ENCODE measurements at places on chromosomes 7 and 10. TPM values are rescaled to one million over a fixed set of nuclear protein-coding genes. Genes with fewer than 3 reads are reported as not detected.

Gene IL15RA
- 2.4 TPM for polyA plus RNA-seq

DNA sequence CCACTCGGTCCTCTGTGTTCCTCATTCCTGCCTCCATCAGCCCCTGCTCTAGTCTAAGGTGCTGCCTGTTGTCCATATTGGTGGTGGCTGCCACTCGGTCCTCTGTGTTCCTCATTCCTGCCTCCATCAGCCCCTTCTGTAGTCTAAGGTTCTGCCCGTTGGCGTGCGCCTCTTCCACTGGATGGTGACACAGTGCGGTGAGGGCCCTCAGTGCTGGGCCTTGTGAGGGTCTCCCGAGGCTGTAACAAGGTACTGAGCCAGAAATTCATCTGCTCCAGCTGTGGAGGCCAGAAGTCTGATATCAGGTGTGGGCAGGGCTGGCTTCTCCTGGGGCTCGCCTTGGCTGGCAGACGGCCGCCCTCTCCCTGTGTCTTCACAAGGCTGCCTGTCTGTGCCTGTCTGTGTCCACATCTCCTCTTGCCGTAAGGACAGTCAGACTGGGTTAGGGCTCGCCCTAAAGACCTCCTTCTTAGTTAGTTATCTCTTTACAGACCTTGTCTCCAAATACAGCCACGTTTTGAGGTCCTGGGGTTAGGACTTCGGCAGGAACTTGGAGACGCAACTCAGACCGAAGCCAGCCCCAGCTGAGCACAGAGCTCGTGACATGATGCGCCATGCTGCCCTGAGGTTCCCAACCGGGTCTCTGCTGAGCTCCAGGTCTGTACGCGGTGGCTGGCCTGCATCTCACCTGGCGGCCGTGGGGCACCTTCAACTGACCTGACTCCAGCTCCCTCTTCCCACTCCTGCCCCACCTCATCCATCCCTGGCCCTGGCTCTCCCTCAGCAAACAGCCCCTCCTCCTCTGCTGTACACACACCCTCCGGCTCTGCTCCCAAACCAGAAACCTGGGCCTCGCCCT, 181.4 kb upstream of the SHH start:
- DNase-seq, result no peak

DNA sequence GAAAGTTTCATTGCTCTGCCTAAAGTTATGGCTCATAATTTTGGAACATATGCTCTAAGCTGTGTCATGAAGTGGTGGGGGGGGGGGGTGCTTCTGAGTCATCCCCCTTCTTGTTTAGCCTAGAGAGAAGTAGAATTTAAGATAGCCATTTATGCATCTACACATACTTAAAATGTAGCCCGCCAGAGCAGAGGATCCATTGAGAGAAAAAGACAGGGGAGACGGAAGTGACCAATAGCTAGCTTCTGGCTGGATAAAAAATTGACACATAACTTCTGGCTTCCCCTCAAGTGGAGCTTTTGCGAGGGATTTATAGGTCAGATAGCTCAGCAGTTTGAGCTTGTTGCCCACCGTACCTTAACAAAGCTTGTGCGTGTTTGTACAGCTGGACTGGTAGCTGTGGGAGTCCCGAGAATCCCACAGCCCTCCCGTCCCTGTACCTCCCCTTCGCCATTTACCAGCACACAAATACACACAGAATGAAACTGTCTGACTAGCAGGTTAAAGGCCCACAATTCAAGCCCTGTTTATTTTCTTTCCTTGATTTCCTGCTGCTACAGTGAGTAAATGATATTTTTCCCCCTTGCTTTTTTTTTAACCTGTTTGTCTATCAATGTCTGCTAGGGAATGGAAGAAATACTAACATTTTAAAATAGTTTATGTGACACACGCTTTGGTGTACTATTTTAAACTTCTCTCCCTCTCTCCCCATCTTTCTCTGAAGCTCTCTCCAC, 232.6 kb upstream of the FERD3L start:
- peak; percentile 38 for DNase-seq

DNA sequence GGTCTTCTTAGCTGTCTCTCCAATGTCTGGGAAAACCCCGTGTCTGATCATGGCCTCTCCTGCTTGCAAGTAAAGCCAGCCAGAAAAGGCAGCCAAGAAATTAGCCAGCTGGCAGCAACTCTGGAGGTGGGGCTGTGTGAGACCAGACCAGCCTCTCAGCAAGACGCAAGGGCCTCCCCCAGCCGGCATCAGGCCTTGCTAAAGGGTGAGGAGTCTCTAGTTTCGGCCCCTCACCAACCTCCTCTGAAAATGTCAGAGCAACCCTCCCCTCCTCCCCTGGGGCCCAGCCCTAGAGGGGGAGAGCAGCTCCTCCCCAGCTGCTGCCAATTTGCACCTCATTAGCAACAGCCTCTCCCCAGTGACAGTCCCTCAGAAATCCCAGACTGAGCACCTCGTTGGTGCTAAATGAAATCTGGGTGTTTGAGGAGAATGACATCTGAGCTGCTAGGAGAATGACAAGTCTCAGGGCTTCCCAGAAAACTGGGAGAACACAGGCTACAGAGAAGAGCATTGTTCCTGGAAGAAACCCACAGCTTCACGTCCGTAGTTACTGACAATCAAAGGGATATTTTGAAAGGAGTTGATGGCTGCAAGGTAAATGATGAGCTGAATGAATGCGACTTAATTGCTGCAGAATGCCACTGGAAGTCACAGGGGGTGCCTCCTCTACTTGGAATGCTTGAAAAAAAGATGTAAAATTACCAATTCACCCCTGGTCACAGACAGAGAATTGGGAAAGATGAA, 25.9 kb downstream of the DGKI start:
- DNase-seq, result no peak

- DNase-seq, result no peak
Measured at GRCh38 chr7:28558236-28558635, 145.9 kb downstream of the CREB5 start.

DNA sequence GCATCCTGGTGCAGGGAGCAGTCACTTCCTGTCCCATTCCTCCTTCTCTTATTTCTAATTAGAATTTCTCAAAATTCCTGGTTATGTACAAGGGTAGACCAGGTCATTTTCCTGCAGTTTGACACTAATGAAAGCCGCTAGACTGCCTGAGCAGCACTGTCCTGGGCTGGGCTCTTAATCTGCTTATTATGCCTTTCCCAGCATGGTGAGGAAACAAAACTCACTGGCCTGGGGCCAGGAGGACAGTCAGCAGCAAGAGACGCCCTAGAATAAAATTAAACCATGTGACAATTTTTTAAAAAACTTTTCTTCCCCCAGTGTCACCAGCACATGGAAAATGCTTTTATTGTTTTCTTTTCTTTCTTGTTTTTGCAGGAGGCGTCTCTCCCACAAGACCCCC, 647.5 kb downstream of the TYW1 start:
- DNase-seq, result no peak

- DNase-seq, result no peak
Measured at GRCh38 chr7:118492466-118492865, 268.0 kb downstream of the ANKRD7 start.

GRCh38 chr7:133646472-133647315, 393.8 kb downstream of the EXOC4 start:
- DNase-seq, result no peak

DNA sequence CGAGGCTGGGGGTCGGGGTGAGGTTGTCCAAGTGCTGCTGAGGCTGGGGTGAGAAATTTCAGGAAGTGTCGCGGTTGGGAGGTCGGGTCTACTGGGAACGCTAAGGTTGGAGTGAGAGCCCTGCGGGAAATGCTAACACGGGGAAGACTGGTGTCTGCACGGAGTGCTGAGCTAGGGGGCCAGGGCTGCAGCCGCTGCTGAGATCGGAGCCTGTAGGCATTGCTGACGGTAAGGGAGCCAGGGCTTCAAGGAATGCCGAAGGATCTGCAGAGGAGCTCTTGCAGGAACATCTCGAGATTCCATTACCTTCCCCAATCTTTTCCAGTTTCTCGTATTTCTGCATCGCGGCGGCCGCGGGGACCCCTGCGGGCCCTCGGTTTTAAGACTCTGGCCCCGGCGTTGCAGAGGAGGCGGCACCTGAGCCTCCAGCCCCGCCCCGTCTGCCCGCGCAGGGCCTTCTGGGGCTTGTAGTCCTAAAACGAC, at the start of gene CDK5:
CDK5 (minus strand) TSS at position 392 of the 483 bp plus-strand sequence; CDS start at position 343, 49 bp downstream.
- no peak for DNase-seq

GRCh38 chr7:66307591-66308215, 102.6 kb downstream of the TPST1 start:
- DNase-seq, result no peak

- DNase-seq, result no peak
Measured at GRCh38 chr7:80923211-80923612, 4.4 kb upstream of the SEMA3C start.

DNA sequence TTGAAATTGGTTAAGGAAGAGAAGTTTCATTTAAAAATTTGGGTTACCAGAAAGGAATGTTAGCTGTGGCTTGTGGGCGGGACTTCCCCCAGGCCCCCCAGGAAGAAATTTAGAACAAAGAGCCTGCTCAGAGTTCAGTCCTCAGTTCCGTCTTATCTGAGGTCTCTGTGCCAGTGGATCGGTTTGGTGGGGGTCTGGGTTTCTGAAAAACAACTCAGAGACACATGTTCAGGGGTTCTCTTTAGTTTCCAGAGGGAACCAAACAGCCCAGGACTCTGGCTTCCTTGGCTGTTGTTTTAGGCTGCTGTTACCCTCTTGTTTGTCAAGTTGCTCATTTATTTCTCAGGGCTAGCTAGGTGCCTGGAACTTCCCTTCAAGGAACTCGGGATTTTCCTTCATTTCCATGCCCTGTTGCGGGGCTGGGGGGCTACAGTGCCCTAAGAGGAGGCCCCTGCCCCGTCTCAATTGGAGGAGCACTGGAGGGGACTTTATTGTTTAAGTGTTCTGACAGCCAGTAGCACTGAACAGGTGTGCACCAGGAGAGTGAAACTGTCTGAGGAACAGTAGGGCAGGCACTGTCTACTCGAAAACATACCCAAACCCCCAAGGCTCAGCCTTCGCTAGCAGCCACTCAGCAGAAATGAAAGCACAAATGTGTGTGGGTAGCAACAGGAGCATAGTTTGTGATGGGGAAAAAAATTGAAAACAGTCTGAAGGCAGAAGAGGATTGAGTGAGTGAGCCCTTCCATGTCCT, 59.9 kb downstream of the ALOX5 start:
- DNase-seq, result no peak

Gene ADCYAP1R1
- polyA plus RNA-seq, result 0.93 TPM

GRCh38 chr7:101575721-101576120, 53.4 kb downstream of the MYL10 start:
- DNase-seq, result no peak

DNA sequence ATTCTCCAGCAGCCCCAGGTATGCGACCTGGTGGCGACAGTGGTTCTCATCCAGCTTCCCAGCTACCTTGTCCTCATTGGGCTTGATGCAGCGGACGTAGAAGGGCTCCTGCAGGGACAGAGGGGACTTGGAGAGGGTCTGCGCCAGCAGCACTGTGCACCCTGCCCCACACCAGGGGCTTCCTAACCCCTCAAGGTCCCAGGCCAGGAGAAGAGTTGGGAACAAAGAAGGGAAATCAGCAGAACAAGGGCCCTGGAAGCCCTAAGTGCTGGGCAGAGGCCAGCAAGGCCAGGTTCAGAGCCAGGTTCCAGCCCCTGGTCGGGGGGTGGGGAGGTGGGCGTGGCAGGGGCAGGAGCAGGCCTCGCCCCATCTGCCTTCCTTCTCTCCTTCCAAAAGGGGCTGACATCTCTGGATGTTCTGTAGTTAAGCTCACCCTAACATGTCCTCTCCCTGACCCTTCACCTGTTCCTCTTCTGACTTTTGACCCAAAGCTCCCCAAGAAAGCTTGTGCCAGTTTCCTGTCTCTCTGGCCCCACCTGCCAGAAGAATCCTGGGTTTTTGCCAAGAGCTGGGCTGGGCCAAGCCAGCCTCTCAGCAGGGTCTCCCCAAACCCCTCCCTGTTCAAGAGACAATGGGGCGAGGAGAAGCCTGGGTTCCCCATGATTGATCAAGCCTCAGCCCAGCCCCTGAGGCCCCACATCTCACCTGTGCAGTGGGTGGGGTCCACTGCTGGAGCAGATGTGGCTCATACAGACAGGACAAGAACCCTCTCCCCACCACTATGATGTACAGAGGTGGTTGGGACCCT, 11.9 kb downstream of the MYO1G start:
- DNase-seq, result no peak

- DNase-seq, result no peak
Measured at GRCh38 chr10:1673568-1674345, 63.6 kb downstream of the ADARB2 start.

Gene RET
- polyA plus RNA-seq, result 43.4 TPM

Gene EVX1
- 0.11 TPM for polyA plus RNA-seq

DNA sequence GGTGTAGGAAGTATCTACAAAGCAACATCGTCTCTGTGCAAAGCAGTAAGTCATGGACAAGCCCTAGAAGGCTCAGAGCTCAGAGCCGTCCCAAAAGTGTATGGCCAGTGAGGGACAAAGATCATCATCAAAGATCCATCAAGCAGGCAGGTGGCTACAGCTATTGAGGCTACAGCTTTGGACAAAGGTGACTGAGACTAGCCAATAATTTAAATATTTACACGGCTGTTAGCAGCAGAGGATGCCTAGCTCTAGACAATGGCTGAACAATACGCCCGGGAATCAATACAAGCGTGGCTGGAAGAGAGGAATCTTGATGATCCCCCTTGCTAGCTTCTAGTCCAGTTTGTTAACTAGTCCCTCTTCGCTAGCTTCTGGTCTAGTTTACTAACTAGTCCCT, 17.9 kb downstream of the NMT2 start:
- DNase-seq, result no peak

GRCh38 chr7:24727154-24728120, 29.8 kb downstream of the GSDME start:
- no peak for DNase-seq

- DNase-seq, result no peak
Measured at GRCh38 chr10:95242581-95243317, 48.1 kb downstream of the PDLIM1 start.

Gene PLXDC2
- 33.2 TPM for polyA plus RNA-seq

DNA sequence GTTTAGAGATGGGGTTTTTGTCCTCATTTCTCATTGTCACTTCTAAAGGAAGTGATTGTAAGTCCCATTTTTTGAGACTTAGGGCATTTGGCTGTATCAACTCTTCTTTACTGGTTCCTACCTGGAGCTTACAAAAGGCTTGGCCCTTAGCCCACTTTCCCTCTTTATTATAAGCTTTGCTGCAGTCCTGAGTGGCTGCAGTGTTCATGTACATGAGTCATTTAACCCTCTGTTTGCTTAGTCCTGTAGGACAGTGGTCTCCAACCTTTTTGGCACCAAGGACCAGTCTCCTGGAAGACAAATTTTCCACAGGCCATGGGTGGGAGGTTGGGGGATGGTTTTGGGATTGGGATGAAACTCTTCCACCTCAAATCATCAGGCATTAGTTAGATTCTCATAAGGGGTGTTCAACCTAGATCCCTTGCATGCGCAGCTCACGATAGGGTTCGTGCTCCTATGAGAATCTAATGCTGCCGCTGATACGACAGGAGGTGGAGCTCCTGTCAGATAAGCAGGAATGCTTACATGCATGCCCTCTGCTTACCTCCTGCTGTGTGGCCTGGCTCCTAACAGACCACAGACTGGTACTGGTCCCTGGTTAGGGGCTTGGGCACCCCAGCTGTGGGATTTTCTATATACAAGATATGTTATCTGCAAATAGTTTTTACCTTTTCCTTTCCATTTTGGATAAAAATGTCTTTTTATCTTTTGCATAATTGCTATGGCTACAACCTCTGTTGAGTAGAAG, 99.7 kb downstream of the CCSER2 start:
- DNase-seq, result no peak

- no peak for DNase-seq
Measured at GRCh38 chr10:125226005-125226404, 65.6 kb upstream of the CTBP2 start.

Gene CARD11
- polyA plus RNA-seq, result 2.3 TPM

Data from renal cortex interstitium (tissue), 15 donors.